Renal pelvis (tissue), 12 donors: ENCODE measurements at places on chromosomes 2 and 18. TPM values are rescaled to one million over a fixed set of nuclear protein-coding genes. Genes with fewer than 3 reads are reported as not detected.

DNA sequence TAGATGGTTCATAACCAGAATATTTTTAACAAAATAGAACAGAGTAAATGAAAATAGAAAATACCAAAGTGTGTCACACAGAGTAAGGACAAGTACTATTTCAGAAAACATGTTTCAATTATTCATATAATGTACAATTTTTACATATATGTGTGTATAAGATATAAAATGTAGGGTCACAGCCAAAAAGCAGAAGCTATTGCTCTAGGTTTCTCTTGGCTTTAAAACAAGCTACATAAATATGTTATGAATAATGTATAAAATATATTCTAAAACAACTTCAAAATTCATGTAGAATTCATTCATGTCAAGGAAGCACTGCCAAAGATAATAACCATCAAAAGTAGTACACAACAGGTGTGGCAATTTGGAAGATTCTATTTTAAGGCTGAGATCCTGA lies 218.2 kb downstream of the TTC32 start:
- DNase-seq = no peak

GRCh38 chr18:59124370-59124704 lies 15.3 kb upstream of the SEC11C start:
- DNase-seq = no peak

Gene PRR30
- not detected for polyA plus RNA-seq

Gene ASAP2
- 53.4 TPM for polyA plus RNA-seq

Gene CCDC68
- 8.7 TPM for polyA plus RNA-seq

GRCh38 chr18:69691008-69691760 lies 256.5 kb downstream of the CD226 start:
- no peak for DNase-seq
